Fibroblast of skin of scalp (primary cell): ENCODE measurements at places on chromosomes 4 and X.
A peak's percentile ranks its signal among the peaks of the same experiment; 100 is the strongest.

DNA sequence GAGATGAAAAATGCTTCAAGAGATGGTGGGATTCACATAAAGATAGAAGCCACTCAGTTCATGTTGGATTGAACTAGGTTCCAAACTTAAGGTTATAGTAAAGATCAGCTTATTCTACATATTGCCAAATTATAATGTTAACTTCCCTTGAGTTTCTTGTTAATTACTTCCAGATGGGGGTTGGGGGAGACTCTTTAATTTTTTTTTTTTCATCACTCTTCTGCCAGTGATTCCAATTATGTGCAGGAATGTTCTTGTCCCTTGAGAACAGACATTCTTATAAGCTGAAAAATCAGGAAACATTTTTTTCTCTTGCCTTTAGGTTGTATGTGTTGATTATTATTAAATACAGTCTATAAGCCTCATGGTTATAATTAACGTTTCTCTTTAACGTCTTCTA is 30.0 kb downstream of the MND1 start:
- peak; percentile 88 for DNase-seq

- DNase-seq, result no peak
Measured at GRCh38 chr4:143514901-143515300, 1.4 kb downstream of the SMARCA5 start.

GRCh38 chr4:143282211-143282707 is 54.4 kb upstream of the GAB1 start:
- DNase-seq, result peak; percentile 42

DNA sequence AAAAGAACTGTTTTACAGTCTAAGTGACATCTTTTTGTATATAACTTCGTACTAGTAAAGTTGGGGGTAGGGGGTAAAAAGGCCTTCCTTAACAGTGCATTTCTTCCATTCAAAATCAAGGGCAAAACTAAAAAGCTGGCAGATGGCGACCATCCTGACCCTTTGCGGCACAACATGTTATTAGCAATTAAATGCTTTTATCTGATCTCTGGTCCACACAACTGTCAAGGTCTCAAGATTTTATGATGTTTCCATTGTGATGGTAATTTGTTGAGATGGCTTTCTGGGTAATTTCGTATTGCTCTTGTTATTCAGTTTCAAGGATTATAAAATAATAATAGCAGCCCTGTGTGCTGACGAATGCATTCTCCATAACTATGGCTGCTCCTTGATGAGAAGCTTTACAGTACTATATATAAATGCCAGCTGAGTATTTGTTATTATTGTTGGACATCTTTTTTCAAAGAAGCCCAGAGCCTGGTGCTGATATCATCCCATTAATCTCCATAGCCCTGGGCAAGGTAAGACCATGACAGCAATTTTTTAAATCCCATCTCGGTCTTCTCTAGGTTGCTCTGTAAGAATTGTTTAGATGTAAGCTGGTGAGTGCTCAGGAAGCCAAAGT is 89.5 kb downstream of the CBR4 start:
- no peak for DNase-seq

DNA sequence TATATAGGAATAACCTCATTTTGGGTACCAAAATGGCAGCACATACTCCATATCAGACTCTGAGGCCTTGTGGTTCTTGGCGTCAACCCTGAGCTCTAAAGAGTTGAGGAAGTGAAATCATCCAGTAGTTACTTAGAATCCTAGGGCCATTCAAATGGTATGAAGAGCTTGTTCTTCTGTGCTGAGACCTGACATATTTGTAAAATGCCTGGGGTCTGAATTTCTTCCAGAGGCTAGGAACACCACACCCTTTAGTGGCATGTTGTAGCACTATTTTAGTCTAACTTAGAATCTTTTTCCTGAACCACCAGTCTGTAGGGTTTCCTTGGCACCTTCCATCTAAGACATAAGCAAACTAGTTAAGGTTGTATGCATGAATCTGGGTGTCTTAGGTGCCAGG is 18.1 kb upstream of the GDPD2 start:
- DNase-seq, result no peak

DNA sequence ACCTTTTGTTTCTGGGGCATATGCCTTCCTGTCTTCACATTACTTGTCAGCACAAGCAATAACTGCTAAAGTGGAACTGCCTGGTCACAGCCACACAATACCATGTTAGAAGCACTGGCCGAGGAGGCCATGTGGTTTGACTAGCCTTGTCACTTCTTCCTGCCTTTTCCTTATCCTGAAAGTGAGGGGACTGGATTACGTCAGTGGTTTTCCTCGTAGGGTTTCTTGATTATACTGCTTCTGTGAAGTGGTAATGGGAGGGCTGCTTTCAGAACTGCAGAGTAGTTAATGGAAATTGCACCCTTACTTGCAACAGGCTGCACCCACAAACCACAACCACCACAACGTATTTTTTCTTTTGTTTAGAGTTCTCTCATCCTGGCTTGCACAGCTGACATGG is 26.6 kb downstream of the ZRSR2 start:
- DNase-seq, result peak; percentile 11

DNA sequence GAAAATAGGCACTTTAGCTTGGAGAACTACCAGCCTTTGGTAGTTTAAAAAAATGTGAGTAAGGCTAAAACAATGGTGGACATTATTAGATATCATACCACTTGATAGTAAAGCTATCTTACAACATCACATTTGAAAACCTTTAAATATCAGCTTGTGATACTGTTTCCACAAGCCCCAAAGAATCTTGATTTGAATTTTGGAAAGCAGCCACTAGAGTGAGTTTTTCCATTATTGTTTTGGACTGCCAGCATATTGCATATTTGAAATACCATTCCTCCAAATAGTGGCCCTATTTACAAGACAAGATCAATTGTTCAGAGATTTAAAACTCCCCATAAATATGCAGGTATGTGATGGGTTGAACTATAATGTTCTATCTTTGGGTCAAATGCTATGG is 303.0 kb upstream of the PRPS2 start:
- no peak for DNase-seq

- no peak for DNase-seq
Measured at GRCh38 chr4:19293080-19293479, 958.6 kb upstream of the SLIT2 start.

GRCh38 chr4:100796332-100796731 is 278.5 kb upstream of the EMCN start:
- no peak for DNase-seq

DNA sequence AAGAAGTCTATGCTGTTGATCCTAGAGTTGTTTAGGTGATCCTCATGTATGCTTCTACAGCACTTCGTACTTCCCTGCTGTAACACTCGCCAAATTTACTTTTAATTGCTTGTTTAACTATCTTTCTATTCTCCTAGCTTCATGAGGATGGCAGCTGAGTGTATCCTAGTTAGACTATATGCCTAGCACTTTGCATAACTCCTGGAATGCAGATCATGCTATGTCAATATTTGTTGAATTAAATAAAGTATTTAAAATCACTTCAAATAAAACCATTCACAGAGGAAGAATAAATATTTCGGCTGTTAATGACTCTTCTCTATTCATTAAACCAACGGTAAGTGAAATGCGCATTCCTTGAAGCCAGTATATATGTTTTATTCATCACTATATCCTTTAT is 55.1 kb downstream of the F9 start:
- no peak for DNase-seq

- DNase-seq, result no peak
Measured at GRCh38 chr4:7717946-7718490, 221.6 kb downstream of the AFAP1 start.

- DNase-seq, result peak; percentile 3
Measured at GRCh38 chrX:43940816-43941474, 32.2 kb downstream of the NDP start.

GRCh38 chrX:21798677-21799219 is 40.7 kb upstream of the MBTPS2 start:
- peak; percentile 13 for DNase-seq

DNA sequence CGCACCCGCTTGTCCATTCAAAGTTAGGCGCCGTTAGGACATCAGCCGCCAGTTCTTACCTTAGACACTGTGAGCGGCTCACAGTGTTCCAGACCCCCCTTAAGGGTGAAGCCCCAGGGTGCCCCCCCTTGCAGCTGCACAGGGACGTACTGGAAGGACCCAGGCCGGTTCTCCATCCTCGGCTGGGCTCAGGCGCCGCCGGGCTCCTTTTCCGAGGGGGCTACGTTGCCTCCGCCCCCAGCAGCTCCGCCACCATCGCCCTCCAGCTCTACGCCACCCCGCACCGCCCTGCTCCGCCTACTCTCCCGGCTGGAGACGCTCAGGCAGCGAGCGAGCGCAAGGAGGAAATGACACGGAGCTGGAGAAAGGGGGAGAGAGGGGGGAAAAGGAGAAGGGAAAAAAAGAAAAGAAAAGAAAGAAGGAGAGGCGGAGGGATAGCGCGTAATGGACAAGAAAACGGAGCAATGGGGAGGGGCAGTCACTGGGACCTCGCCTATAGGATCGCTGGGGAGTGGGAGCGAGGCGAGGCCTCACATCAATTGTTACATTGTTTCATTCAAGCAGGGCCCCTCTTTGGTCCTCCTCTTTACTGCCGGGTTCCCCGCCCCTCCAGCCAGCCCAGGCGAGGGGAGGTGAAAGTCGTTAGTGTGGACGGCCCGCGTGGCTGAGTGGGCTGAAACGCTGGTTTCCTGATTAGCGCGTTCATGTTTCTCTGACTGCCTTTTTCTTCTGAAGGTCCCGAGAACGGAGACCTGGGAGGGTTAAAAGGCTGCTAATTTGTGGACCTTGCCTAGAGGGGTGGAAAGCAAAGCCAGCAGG is at the start of gene SHROOM4:
TSS of gene SHROOM4 (minus strand) at position 352 of the 819 bp plus-strand sequence. CDS start at position 176, 176 bp downstream.
- DNase-seq, result peak; percentile 69

- no peak for DNase-seq
Measured at GRCh38 chr4:109079201-109079600, 223.3 kb downstream of the COL25A1 start.

GRCh38 chrX:83535417-83536196 is 27.5 kb downstream of the POU3F4 start:
- DNase-seq, result no peak

- DNase-seq, result no peak
Measured at GRCh38 chr4:169984173-169984572, 42.0 kb downstream of the MFAP3L start.

GRCh38 chr4:176592976-176593670 is 199.6 kb downstream of the VEGFC start:
- DNase-seq, result no peak

DNA sequence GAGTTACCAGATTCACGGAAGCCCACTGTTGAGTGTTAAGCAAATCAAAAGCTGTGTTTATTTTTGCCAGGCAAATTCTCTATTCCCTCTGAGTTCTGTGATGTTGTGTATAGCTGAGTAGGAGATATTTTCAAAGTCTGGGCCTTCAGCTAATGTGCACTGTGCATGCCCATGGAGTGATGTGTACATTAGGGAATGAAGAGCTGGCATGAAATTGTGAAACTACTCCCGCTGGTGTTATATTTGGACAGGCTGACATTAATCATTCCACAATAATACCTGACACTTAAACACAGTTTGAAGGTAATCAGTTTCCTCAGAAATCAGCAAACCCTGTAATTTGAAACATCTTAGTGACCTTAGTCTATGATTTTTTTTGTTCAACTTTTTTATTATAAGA is 88.1 kb upstream of the MBNL3 start:
- DNase-seq, result no peak

DNA sequence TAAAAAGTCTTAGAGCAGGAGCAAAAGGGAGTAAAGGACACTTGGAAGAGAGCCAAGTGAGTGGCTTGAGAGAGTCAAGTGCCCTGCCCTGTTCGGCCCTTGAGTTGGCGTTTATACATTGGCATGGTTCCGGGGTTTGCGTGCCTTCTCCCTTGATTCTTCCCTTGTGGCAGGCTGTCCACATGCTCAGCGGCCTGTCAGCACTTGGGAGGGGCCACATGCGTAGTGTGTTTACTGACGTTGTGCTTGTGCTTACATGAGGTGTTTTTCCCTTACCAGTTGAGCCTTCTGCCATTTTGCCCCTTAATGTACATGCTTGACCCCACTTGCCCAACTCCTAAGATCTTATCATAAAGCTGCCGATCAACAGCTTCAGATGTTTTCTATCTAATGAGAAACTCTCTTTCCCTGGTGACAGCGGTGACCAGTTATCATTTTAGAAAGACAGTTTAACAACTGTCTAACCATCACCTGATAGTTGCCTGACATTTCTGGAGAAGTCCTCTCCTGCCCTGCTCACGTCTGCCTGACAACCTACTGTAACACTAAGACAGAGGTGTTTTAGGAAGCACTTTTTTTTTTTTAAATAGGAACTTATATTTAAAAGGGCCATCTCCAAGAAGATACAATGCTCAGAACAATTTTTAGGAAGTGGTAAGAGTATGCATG is 49.5 kb upstream of the GC start:
- no peak for DNase-seq

- no peak for DNase-seq
Measured at GRCh38 chr4:37978248-37978924, 18.2 kb downstream of the PTTG2 start.

DNA sequence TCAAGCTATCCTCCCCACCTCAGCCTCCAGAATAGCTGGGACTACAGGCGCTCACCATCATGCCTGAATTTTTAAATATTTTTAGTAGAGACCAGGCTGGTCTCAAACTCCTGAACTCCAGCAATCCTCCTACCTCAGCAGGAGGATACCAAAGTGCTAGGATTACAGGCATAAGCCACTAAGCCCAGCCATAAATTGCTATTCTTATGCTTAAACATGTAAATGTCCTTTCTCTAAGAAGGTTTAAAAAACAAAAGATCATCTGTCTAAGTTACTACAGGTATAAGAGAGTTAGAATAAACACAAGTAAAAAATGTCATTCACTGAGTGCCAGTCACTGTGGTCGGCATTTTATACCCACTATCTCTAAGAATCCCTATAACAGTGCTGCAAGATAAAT is 28.3 kb downstream of the PRMT9 start:
- DNase-seq, result no peak

DNA sequence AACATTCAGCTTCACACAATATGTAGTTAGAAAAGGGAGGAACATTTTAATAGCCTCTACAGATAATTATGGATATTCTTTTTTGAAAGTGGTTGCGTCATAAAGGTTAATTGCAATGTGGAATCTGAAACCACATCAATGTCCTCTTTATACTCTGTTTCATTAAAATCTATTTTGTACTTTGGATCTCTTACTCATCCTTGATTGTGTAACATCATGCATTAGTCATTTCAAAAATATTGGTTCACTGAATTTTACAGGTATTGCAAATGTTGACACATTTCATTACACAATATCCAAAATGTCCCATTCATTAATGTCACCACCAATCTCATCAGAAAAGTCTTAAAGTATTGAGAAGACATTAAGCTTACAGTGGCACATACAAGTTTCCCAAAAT is 62.7 kb upstream of the USP9X start:
- DNase-seq, result no peak

DNA sequence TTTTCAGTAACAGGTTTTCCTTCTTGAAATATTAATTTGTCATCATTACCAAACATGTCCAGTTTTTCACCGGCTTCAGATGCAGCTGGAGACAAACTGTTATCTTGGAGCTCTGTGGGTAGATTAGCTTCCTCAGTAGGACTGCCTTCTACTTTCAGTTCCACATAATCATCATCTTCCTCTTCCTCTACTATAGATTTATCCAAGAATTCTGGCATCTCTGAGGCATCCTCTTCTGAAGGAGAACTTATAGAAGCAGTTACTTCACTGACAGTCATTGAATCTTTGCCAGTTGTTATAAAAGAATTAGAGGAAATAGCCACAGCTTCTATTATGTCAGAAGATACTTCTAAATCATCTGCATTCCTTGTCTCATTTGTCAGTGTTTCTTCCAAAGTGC is 162.9 kb downstream of the LRBA start:
- peak; percentile 14 for DNase-seq
